Activated CD4-positive, alpha-beta T cell treated with anti-CD3 and anti-CD28 coated beads for 24 hours (primary cell): ENCODE measurements at places on chromosomes 11 and 22.

GRCh38 chr11:11313426-11313825 lies 39.6 kb downstream of the CSNK2A3 start:
- DNase-seq: no peak

DNA sequence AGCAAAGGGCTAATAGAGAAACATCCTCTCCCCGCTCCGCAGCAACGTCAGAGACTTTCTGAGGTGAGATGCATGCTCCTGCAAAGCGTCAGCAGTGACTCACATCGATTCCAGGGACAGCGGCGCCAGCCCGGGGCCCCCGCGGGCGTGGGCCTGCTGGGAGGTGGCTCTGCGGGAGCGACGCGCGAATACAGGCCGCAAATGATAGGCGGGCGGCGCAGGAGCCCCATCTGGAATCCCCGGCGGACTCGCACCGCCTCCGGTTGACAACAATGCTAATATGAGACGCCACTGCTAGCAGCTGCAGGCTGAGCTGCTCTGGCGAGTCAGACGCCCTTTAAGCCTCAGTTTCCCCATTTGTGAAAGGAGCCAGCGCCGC lies 557 bp downstream of the RANGAP1 start:
- DNase-seq: peak; percentile 80

DNA sequence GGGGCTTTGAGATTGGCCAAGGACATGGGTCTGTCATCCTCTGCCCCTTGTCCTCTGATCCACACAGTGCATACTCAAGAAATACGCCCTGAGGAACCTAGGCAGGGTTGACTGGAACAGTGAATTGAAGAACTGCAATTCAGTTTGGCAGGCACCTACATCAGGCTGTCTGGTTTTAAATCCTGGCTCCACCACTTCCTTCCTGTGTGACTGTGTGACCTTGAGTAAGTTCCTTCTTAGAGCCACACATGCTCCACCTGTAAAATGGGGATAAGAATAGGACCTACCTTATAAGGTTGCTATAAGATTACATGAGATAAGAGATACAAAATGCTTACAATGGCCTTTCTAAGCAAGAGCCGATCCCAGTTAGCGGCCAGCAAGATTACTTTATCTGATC lies 15.8 kb upstream of the TCF20 start:
- DNase-seq: no peak

DNA sequence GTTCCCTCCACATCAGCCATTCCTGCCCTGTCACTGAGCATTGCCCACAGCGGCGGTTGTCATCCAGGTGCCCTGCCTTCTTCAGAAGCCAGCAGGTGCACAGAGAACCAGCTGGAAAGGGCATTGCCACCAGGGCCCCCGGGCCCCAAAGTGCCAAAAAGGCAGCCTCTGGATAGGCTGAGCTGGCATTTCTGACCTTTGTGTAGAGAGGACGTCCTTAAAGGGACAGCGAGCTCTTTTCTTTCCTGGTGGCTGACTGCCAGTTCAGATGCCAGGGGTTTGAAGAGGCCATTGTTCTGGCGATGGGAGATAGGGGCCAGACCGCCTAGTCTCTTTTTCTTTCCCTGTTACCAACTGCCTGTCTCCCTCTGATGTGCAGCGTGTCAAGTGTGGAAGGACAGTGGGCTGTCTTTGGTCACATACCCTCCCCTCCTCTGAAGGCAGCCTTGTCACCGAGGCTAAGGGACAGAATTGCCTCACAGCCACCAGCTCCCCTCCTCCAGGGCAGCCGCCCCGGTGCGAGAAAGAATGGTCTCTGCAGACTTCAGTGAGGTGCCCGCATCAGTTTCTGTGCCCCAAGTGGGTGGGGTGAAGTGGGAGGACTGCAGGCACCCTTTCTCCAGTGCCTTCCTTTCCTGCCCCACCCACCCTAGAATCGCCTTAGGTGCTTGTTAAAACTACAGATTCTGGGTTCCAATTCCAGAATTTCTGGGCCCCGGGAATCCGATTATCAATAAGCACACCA lies 109.6 kb downstream of the SCN3B start:
- DNase-seq: no peak

- peak; percentile 63 for DNase-seq
These were observed at the start of gene FUT4 for GRCh38 chr11:94543695-94544645. TSS of gene FUT4 (plus strand) at chr11:94543921. CDS start at chr11:94544134, 213 bp downstream.
